Activated CD4-positive, alpha-beta T cell treated with anti-CD3 and anti-CD28 coated beads, Interleukin-2, amount 50 U/mL, for 24 hours (primary cell): ENCODE measurements at places on chromosomes 3 and 15.

DNA sequence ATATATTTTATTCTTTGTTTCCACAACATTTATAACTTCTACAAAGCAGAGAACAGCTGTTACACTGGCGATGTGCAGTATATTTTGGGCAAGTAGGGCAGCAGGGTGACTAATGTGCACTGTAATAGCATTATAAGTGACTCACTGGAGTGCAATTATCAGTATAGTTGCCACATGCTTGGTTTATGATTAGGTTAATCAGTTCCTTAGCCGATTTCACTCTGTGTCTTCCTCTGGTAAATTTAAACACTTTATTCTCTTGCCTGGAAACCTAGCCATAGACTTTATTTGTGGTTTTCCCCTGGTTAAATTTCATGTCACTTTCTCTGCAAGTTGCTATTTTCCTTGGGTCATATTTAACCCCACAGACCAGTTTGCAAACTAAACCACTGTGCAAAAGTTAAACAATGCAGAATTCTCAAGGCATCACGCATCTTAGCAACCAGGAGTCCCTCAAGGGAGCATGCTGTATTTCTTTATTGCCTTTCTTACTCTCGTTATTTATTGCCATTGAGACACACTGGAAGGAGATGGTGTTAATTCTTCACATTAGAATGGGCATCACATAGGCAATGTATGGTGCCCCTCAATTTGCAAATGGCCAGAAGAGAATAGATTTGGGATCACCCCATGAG, 690.2 kb upstream of the DPPA4 start:
- DNase-seq, result no peak

DNA sequence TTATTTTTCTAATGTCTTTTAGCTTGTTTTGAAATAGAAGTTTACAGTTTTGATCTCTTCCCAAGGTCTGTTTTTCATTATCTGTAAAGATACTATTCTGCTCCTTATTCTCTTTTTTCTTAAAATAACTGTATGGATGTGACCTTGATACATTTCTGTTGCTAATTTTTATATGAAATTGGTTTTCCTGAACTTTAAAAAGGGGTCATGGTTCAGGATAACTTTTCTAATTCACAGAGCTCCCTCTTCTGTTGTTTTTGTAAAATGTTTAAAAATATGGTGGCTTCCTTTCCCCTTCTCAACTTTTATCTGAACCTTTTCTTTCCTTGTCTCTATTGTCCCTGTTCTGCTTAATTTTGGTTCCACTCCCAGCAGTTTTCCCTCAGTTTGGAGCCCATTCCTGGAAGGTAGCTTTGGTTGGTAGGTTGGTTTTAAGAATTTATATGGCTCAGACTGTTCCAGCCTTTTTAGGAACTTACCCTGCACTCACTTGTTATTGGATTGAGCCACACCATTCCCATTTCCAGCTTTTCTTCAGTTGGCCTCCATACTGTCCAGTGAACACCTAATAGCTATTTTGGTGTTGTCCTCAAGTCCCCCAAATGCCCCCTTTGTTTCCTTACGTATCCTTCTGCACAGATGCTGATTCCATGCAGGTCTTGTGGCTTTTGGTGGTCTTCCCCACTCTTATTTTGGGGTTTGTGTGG, 70.3 kb downstream of the SLMAP start:
- no peak for DNase-seq

- no peak for DNase-seq
Observed at GRCh38 chr3:192422997-192423342, 304.4 kb downstream of the FGF12 start.

GRCh38 chr3:184355261-184356040, 6.0 kb downstream of the CLCN2 start:
- no peak for DNase-seq

GRCh38 chr15:49832511-49832910, 211.7 kb downstream of the DTWD1 start:
- DNase-seq, result no peak

GRCh38 chr3:15092686-15093085, 6.3 kb downstream of the RBSN start:
- no peak for DNase-seq

DNA sequence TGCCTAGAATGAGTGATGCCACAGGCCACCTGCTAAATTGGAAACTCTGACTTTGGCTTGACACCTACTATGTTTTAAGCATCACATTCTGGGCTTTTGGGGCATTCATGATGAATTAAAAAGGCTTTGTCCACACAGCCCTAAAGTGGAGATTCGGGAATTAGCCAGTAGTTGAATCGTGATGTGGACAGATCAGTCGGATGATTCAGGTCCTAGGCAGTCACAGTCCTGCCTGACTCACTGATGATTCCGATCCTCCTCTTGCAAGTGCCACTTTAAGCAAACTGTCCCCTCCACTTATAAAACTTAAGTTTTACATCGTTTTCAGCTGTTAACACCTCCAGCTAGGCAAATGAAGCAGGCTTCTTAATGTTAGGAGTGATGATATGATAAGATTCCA, 75.3 kb downstream of the SYNPR start:
- DNase-seq, result no peak

- no peak for DNase-seq
Observed at GRCh38 chr15:65408324-65409035, 14.3 kb downstream of the IGDCC4 start.
